Stimulated activated CD4-positive, alpha-beta T cell treated with anti-CD3 and anti-CD28 coated beads, Interleukin-2, amount 100 ng/mL, for 24 hours (primary cell): ENCODE measurements at places on chromosomes 7 and 10.
A peak's percentile ranks its signal among the peaks of the same experiment; 100 is the strongest.

GRCh38 chr10:72134785-72135767 is 46.7 kb upstream of the SPOCK2 start:
- no peak for DNase-seq

- peak; percentile 23 for DNase-seq
Measured at GRCh38 chr10:52740913-52741675, 31.5 kb downstream of the MBL2 start.

- DNase-seq, result no peak
Measured at GRCh38 chr10:1558906-1559305, 178.4 kb downstream of the ADARB2 start.

DNA sequence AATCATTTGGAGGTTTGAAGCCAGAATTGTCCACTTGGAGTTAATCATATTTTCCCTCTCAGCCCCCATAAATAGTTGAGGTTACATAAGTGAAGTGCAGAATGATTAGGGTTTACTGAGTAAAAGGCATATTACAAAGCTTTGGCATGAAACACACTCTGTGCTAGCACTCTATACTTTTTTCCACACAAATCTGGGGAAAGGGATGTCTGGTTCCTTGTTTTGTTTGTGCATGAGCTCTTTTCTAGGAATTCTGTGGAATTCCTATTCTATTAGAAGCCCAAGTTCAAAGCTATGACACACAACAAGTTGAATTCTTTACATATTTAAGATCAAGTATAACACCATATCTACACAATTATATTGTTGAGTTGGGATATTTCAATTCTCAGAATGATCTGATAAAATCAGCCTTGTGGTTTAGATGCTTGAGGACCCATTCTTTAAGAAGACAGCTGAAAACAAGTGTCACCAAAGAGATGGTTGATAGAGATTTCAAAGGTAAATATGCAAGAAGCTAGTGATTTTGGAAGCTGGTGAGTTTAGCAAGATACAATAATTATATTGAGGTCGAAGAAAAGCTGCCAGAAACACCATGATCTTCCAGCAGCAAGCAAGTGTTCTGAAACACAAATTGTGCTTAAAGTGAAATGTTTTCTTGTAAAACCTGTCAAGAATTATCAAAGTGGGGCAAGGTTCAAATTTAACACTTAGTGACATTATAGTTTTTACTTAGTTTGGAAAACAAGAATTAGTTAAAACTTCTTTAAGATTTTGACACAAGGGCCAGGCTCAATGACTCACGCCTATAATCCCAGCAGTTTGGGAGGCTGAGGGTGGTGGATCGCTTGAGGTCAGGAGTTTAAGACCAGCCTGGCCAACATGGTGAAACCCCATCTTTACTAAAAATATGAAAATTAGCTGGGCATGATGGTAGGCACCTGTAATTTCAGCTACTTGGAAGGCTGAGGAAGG is 122.6 kb downstream of the INHBA start:
- no peak for DNase-seq
